ENCODE measurements at places on chromosomes 4 and X.

GRCh38 chrX:137792214-137792613, 226.3 kb downstream of the ZIC3 start:
- no peak for ATAC-seq

DNA sequence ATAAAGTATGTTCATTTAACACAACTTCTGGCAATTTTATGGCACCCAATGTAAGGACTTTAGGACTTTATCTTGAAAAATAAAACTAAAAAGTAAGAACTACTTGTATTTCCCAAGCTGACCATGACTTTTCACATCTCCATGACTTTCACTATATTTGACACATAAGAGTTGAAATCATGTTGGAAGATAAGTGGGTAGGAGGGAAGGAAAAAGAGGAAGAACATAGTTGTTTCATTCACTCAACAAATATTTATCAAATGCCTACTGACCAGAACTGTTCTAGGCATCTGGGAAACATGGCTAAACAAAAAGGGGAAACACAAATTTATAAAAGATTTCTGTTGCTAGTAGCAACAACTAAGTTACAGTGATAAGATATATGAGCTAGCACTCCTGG, 16.0 kb downstream of the SCLT1 start:
- ATAC-seq: no peak

DNA sequence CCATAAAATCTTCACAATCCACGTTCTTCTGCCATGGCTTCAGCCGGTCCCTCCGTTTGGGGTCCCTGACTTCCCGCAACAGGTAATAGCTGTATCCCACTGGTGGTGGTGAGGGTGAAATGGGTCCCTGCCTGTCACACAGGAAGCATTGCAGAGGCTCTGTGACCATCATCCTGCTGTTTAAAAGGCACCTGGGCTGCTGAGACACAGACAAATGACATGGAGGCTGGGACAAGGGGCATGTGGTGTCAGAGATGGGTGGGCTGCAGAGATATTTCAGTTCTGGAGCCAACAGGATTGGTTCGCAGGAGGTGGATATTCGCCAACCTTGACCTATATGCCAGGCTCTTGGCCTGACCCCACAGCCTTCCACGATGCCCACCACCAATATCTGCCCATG, 82.1 kb downstream of the JAKMIP1 start:
- ATAC-seq: no peak

- no peak for ATAC-seq
Observed at GRCh38 chr4:42489095-42489494, 91.8 kb downstream of the SHISA3 start.

DNA sequence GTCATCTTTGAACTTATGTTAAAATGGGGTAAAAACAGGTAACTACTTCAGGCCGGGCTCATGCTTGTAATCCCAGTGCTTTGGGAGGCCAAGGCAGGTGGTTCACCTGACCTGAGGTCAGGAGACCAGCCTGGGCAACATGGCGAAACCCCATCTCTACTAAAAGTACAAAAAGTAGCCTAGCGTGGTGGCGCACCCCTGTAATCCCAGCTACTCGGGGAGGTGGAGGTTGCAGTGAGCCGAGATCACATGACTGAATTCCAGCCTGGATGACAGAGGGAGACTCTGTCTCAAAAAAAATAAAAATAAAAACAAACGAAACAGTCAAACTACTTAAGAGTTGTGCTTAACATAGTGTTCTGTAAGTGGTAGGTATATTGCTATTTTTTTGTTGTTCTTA, 2.5 kb downstream of the DDX3X start:
- ATAC-seq: no peak

DNA sequence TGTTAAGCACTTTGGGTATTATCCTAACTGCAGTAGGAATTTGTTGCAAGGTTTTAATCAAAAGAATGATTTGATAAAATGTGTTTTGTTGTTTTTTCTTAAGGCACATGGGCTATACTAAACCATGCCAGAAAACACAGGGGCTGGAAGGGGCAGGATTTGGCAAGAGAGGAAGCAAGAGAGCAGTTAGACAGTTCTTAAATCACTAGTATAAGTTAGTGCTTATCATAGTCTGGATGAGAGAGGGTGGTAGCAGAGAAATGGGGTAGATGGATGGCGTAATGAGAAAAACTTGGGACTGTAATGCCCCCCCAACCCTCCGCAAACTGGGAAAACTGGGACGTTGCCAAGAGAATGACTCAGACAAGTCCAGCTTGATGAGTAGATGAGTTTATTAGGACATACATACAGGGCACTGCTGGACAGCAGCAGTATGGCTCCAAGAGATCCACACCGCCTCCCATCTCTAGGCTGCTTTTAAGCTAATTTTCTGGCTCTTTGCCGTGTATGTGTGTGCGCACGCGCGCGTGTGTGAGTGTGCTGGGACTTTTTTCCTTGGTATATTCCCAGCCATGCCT, 151.5 kb downstream of the PDLIM5 start:
- ATAC-seq: peak; percentile 97

DNA sequence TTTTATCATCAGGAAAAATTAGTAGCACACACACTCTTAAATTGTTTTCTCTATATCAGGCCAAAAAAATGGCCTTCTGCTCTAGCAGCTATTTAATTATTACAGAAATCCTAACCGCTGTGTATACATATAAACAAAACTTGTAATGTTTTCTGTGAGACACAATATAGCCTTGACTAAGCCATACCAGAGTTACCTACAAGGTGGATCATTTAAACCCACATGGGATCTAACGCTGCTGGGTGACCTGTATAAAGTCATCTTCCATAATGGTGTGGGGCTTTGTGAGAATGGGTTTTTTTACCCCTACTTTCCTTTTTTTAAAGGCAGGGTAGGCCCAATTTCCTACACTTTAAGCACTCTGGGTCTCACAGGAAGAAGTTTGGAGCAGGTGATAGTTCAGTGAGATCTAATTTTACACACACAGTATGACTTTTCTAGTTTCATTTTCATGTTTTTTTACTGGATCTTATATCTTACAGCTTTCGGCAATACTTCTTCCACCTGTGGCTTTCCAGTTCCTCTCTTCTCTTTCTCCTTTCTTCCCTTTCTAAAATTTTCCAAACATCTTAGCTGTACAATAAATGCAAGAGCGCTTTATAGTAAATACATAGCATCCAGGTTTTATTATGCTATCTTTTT, 66.9 kb upstream of the MMAA start:
- ATAC-seq: no peak

DNA sequence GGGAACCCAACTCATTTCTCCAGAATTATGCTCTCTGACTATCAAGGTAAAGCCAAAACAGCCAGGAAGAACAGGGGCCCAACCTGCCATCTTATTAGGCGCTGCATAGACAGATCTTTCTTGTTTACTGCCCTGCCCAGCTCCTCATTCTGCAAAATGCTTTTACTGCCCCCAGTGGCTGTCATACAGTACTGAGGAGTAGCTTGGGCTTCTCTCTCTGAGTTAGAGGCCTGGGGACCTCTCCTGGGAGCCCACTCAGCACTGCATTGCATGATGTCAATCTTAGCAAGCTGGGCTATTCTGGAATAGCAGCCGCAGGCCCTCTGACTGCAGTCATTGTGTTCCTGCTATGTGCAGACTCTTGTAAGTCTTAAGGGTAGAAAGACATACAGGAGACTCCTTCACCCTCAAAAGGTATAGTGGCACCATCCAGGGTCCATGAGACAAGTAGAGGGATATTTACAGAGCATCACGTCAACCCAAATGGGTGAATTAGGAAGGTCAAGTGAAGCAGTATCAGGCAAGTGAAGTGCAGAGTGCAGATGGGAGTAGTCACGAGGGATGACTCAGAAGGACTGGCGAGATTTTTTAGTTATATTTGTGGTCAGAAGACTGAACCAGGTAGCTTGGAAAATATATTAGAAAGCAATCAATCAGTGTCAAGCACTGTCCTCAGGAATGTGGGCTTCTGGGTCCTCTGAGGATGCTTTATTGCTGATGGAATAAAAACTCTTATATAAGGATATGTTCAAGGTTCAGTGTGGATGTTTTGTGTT, 294.1 kb upstream of the SFRP2 start:
- ATAC-seq: peak; percentile 76

DNA sequence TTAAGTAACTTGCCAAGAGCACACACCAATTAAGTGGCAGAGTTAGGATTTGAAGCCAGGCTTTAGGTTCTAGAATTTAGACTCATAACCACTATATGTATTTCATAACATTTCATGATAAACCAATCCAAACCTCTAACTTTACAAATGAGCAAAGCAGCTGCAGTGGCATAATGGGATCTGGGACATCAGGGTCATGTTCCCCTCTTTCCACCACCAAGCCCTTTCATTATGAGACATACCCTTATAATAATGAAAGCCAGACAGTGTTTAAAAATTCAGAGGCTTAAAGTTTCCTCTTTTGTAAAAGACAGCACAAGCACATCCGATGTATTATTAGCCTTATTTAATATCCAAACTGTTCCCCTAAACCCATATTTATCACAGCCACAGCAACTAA, 28.3 kb upstream of the AMELX start:
- no peak for ATAC-seq

DNA sequence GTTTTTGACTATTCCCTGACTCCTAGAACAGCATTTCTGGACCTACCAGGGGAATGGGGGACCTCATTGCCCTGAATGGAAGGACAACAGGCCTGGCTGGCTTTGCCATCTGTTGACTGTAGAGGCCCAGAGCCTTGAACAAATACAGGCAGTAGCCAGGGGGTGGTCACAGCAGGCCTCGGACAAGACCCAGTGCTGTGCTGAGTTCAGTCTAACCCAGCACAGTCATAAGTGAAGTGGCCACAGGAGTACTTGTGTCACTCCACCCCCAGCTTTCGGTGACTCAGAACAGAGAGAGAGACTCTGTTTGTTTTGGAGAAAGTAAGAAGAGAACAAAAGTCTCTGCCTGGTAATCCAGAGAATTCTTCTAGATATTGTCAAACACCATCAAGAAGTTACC, 310.0 kb downstream of the PRR32 start:
- ATAC-seq: no peak

- no peak for ATAC-seq
Observed at GRCh38 chrX:155115174-155115819, 44.0 kb downstream of the BRCC3 start.
